ENCODE measurements at places on chromosomes 3 and 15.

DNA sequence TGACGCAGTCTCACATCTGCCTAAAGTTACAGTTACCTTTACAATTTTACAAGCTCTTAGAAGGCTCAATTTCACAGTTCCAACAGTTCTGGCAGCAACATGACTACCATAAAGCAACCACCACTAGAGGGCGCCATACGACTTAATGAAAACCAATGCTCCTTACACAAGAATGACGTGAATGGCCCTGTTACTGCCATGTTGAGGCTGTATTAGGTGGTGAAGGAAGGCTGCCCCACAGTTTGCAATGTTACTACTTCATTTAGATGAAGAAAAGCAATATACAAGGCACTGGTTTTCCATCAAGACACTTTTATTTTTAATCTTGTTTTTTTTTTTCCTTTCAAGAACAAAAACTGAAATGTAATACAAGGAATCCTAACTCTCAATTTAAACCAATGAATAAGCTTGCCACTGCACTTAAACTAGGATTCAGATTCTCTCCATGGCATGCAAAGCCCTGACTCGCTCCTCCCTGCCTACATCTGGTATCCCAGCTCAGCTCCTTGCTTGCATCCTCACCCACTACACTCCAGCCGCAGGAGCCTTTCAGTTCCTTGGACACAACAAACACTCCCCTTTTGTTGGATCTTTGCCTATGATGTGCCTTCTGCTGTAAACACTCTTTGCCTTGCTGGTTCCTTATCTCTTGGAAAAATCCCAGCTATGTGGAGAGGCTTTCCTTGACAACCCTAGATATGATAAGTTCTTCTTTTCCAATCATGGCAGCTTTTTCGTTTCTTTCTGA is 270.7 kb downstream of the GBE1 start:
- DNase-seq = peak; percentile 92

DNA sequence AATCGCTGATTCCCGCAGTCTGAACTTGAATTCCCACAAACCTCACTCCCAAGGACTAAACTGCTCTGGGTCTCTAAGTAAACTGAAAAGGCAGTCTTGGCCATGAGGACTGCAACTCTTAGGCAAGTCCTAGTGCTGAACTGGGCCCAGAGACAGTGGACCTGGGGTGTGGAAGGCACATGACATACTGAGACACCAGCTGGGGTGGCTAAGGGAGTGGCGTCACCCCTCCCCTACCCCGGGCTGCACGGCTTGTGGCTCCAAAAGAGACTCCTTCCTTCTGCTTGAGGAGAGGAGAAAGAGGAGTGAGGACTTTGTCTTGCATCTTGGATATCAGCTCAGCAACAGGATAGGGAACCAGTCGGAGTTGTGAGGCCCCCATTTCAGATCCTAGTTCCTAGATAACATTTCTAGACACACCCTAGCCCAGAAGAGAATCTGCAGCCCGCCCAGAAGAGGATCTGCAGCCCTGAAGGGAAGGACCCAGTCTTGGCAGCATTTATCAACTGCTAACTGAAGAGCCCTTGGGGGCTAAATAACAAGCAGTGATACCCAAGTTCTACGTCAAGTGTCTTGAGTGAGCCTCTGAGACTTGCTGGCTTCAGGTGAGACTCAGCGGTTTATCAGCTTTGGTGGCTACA is 110.7 kb upstream of the C3orf80 start:
- DNase-seq = no peak

DNA sequence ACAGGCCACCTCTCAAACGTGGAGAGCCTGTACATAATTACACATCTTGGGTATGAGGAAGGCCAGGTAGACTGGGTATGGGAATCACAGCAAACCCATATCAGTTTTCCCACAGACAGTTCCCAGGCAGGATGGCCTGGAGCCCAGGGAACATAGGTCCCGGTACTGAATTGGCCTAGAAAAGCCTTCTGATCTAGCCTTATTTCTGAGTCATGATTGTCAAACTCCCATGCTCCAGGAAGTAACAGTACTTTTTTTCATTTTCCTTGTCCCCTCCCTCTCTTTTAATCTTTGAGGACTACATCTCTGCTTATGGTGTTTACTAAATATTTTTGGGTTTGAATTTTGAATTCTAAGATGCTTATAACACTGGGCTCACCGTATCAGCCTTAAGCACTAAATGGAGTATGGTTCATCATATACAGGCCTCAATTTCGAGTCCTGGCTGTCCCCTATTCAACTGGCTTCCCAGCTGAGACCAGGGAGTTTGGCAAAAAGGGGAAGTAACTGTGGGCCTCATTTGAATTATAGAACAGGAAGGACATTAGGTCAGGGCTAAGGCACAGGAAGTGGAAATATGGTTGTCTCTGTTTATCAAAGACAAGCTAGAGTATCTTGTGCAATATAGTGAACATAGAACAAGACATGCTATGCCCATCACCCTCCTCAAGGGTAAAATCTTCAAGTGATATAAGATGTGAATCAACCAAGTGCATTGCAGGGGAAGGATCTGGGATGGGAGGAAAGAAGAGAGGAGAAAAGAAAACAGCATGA is 494.6 kb downstream of the NTRK3 start:
- DNase-seq = no peak

DNA sequence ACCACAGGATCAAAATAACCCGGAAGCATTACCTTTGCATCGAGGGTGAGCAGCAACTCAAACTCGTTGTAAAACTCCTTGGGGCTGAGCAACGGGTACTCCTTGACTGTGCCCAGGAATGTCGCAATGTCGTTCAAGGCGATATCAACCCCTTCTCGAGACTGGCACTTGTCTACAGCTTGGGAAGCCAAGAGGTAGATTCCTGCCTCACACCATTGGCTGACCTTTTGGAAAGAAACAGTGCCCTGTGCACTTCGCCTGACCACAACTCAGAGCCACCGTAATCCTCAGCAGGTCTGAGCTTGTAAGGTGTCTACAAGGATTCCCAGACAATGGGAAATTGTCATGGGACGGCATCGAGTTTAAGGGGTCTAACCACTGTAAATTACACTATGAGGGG is 43.9 kb downstream of the B3GNT5 start:
- DNase-seq = no peak
